Hindlimb muscle (tissue), 1 donor: ENCODE measurements at places on chromosomes 3 and 15. TPM values are rescaled to one million over a fixed set of nuclear protein-coding genes. Genes with fewer than 3 reads are reported as not detected.

DNA sequence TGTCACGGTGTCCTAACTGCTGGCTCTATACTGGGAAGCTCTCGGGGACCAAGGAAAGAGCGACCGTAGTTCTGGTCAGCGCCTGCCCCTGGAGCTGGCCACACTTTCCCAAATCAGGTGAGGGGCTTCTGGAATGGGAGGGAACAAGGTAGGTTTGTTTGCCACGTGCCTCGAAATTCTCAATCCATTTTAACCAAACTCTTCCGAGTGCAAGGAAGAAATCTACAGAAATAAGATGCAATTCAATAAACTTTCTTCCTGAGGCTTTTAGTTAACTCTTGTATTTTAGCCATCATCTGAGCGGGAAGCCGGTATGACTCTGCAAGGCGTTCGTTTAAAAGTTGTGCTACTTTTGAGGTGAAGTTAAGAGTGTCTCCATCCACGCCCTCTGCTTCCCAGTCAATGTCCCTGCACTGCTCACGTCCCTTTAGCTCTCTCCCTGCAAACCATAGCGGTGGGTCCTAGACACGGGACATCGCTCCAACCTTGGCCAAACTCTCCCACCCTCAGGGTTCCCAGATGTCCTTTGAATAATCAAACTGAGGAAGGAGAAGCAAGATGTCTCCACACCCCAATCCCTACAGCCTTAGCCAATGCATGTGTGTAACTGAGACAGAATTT lies 597 bp downstream of the AGTR1 start:
- DNase-seq: no peak

AP4E1 gene
- polyA plus RNA-seq: 8.0 TPM

CCR8 gene
- polyA plus RNA-seq: not detected

C3orf62 gene
- polyA plus RNA-seq: 10.3 TPM

CLDN16 gene
- not detected for polyA plus RNA-seq
